ENCODE measurements at places on chromosomes 5 and 9.

- no peak for DNase-seq
Measured at GRCh38 chr9:15369238-15369637, 53.4 kb upstream of the SNAPC3 start.

DNA sequence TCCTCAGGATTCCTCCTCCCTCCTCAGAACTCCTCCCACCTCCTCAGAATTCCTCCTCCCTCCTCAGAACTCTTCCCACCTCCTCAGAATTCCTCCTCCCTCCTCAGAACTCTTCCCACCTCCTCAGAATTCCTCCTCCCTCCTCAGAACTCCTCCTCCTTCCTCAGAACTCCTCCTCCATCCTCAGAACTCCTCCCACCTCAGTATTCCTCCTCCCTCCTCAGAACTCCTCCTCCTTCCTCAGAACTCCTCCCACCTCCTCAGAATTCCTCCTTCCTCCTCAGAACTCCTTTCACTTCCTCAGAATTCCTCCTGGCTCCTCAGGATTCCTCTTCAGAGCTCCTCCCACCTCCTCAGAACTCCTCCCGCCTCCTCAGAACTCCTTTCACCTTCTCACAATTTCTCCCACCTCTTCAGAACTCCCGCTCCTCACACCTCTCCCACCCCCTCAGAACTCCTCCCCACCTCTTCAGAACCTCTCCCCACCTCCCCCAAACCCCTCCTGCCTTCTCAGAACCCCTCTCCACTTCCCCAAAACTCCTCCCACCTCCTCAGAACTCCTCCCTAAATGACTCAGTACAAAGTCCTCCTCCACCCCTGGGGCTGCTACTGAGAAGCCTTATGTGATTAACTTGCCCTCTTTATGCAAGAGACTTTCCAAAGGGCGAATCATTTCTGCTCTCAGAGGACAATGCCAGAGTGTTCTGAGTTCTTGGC, 23.2 kb downstream of the SLC46A2 start:
- no peak for DNase-seq

GRCh38 chr9:4138180-4138579, 161.7 kb downstream of the GLIS3 start:
- DNase-seq = no peak

GRCh38 chr5:139690064-139690802, 42.1 kb downstream of the CXXC5 start:
- DNase-seq = no peak

GRCh38 chr5:98214240-98215051, 559.0 kb upstream of the RGMB start:
- DNase-seq = no peak

GRCh38 chr5:124740991-124741583, 5.4 kb downstream of the ZNF608 start:
- no peak for DNase-seq

GRCh38 chr9:87392086-87392485, 105.6 kb upstream of the DAPK1 start:
- no peak for DNase-seq

DNA sequence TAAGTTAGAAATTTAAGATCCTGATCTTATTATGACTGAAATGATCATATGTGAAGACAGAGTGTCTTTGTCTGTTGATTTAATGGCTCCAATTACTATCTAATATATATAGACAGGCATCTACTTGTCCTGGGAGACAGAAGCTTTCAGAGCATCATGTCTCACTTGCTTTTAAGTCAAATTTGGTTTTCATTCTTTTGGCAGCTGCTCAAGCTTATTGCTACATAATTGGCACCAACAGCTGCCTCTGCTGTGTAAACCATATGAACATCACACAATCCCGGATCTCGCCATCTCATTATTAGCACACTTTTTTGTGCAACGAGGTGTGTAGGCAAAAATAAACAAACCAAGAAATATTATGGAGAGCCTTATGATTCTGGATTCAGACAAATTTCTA, 1717.9 kb downstream of the EFNA5 start:
- no peak for DNase-seq

- no peak for DNase-seq
Measured at GRCh38 chr9:23754551-23754950, 71.5 kb downstream of the ELAVL2 start.

GRCh38 chr9:82333671-82334070, 345.1 kb downstream of the SPATA31D1 start:
- DNase-seq = no peak

DNA sequence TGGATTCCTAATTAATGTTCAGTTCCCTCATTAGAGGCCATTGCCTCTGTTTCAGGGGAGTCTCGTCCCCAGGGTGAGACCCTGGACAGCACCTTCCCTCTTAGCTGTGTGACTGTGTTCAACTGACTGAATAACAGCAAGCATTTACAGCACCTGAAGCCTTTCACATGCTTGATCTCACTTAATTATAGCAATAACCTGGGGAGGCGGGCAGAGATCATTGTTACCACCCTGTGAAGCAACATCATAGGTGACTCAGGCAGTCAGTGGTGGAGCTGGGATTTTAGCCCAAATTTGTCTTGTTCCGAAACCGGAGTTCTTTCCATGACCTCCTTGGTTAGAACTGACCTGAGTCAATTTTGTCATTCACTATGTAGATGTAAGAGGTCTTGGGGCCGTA, 105.2 kb upstream of the RAD23B start:
- no peak for DNase-seq

DNA sequence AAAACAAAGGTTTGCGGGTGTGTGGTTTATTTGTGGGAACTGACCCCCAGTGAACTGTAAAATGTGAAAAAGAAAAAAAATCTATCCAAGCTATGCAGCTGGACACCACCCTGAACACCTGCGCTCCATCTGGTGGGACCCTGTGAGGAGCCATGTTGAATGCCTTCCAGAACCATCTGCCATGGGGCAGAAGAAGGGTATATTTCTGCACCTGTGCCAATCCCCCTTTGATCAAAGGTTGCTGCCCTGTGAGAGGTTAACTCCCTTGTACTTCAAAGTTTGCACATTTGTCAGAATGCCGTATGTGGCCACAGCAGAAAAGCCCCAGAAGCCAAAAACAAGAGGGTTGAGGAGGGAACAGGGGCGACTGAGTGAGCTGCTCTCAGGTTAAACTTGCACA, 148.5 kb upstream of the ALDH1B1 start:
- DNase-seq = no peak

DNA sequence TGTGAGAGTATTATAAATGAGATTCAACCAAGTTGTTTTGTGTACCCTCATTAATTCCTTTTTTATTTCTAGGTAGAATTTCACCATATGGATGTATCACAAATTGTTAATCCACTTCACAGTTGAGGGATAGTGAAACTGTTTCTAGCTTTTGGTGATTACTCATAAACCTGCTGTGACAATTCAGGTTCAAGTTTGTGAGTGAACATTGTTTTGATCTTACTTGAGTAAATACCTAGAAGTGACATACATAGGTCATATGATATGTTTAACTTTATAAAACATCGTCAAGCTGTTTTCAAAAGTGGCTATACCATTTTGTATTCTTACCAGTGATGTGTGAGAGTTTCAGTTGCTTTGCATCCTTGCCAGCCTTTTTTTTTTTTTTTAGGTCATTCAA, 112.9 kb downstream of the CAMK4 start:
- no peak for DNase-seq

GRCh38 chr9:76605321-76605900, 146.4 kb downstream of the GCNT1 start:
- no peak for DNase-seq

DNA sequence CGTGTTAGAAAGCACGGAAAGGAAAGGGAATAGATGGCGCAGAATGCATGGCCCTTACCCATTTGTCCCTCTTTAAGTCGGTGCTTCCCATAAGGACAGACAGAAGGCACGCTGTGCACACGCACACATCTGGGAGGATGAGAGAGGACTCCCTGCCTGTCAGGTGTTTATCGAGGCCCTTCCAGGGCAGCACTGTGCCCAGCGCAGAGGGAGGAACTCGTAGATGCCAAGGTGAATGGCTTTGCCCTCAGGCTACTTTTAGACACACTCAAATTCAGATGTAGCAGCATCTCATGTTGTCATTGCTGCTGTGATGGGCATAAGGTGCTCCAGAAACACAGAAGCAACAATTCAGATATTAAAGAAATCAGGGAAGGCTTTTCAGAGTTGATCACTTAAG, 70.2 kb upstream of the CTSL start:
- DNase-seq = no peak

DNA sequence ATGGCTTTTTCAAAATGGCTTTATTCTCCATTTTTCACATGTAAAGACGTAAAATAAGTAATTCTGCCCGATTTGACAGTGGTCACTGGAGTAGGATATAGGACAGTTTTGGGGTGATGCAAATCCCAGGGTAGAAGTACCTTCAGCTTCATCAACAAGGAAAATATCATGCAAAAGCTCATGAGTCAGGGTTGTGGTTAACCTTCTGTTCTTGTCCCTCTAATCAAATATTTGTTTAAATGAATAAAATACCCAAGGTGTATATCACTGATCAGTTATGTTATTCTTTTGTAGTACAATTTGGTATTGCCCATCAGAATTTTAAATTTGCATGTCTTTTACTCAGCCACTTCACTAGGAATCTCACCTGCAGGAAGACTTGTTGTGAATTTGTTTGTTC, 40.0 kb downstream of the FBXL7 start:
- no peak for DNase-seq

GRCh38 chr5:31382051-31382878, 149.6 kb downstream of the DROSHA start:
- DNase-seq = no peak

DNA sequence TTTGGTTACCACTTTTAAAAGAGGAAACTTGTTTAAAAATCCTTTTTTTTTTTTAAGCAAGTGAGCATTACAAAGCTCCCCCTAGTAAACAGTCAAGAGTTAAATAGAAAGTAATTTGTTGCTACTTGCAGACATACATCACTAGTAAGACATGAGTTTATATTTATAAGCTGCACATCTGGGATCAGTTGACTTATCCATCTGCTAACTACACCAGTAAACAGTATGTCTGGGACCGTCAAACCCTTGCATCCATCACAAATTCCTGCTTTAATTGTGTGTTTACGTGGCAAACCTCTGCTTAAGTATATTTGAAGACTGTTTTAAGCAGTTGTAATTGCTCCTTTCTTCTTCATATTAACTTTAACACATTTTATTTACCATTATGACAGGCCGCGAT, 146.8 kb downstream of the EBF1 start:
- DNase-seq = no peak

DNA sequence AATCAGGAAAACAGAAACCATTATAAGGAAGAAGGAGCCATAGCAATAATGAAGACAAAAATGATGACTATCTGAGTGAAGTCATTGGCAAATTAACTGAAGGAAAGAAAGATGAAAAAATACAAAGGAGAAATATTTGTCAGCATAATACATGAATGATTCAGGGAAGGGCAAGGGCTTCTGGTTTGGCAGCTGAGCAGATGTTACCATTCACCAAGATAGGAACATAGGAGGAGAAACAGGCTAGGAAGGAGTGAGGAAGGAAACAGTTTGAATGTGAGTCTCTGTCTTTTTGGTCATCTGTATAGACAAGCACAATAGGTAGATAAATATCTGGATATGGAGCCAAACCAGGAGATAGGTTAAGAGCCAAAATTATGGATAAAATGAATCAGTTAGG, 296.0 kb downstream of the ISL1 start:
- no peak for DNase-seq

GRCh38 chr5:72463449-72464052, 43.7 kb downstream of the ZNF366 start:
- no peak for DNase-seq

- DNase-seq = no peak
Measured at GRCh38 chr5:128341056-128341455, 197.0 kb downstream of the FBN2 start.

DNA sequence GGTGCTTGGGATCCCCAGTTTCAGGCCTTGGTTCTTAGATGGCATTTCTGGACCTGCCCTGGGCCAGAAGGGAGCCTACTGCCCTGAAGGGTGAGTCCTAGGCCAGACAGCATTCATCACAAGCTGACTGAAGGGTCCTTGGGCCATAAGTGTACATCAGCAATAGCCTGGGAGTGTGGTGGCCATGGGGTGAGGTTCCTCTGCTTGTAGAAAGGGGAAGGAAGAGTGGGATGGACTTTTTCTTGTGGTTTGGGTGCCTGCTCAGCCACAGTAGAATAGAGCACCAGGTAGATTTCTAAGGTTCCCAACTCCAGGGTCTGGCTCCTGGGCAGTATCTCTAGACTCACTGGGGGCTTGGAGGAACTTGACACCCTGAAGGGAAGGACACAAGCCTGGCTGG, 95.2 kb upstream of the PHF24 start:
- no peak for DNase-seq

DNA sequence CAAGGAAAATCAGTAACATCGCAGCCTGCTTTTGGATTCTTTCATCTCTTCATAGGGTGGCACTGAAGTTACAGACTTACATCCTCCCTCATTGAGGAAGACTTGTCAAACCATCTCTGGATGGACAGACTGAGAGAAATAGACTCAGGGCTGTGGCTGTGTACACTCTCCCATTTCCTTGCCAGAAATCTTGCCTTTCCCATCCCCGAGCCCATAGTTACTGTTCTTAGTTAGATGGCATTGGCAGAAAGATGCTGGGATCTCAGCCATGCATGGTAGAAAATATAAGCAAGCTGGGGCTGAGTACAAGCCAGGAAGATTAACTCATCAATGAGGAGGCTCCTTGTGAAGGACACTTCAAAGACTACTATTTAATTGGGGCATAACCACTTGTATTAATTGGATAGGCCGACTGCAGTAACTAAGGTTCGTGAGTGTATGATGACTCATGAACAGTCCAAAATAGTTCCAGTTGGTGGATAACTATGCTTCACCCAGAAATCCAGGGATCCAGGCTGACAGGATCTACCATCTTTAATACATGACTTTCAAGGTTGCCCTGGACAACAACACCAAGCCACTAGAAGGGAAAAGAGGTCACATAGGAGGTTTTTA, 137.9 kb downstream of the TMEM38B start:
- no peak for DNase-seq

GRCh38 chr9:85420750-85421149, 321.0 kb downstream of the AGTPBP1 start:
- DNase-seq = no peak

DNA sequence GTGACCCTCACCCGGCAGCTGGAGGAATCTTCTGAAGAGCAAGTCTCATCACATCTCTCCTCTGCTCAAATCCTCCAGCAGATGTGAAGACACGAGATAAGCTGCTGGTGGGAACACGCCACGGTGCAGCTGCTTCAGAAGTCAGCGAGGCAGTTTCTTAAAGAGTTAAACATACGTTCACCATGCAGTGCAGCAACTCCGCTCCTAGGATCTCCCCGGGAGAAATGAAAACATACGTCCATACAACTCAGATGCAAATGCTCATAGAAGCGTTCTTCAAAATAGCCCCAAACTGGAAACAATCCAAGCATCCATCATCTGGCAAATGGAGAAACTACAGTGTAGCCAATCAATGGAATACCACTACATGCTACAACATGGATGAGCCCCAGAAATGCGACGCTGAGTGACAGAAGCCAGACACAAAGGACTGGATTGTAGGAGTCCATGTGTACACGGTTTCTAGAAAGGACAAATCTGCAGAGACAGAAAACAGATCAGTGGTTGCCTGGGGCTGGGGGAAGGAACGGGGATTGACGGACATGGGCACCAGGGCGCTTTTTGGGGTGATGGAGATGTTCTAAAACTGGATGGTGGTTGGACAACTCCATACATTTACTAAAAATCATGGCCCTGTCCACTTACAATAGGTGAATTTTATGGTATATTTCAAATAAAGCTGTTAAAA, 150.6 kb downstream of the COL23A1 start:
- DNase-seq = no peak
